NCI-H187 treated with DMSO at 0.1 percent for 48 hours (cell line): ENCODE measurements at places on chromosomes 7 and 10.

GRCh38 chr10:97400665-97401454 lies at the start of gene RRP12:
Gene RRP12, minus strand, starts transcription at chr10:97401340. Its CDS starts 109 bp downstream, at chr10:97401231.
- DNase-seq: peak; percentile 78

- DNase-seq: no peak
These were observed 699 bp downstream of the CLIP2 start for GRCh38 chr7:74289659-74290552.

DNA sequence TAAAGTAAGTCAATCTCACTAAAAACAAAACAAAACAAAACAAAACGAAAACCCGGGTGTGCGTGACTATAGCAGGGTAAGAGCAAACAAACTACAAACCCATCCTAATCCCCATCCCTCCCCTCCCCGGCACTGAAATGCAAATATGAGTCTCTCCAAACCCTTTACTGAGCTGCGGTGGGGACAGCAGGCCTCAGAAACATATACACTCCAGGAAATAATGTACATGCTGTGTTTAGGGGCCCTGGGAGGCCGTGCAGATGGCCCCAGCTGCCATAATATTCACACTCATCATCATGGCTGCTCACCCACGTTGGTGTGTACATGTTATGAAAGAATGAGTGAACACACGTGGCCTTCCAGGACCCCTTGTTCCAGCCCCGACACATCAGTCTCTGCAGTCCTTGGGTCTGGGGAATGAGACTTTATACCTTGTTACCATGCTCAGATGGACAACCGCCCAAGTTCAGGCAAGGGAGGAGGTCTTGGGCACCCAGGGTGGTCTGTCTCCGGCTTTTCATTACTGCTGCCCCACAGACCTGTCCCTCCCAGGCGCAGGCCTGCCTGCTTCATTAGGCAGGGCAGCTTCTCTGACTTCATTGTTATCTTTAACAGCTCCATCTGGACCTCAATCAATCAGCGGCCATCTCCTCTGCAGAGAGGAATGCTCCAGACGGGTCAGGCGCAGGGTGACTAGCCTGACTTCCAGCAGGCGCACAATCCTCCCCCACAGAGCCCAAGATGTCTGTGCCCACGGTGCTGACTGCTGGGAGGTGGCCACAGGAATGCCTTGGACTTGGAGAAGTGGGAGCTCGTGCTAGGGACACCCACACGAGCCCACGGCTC lies 20.6 kb downstream of the HSPA12A start:
- DNase-seq: no peak

GRCh38 chr10:67837541-67838314 lies at the start of gene DNAJC12:
Gene DNAJC12, minus strand, starts transcription at chr10:67838188. Its CDS starts 177 bp downstream, at chr10:67838011.
- DNase-seq: peak; percentile 8

GRCh38 chr10:100985336-100985735 lies 2.0 kb downstream of the MRPL43 start:
- DNase-seq: no peak

DNA sequence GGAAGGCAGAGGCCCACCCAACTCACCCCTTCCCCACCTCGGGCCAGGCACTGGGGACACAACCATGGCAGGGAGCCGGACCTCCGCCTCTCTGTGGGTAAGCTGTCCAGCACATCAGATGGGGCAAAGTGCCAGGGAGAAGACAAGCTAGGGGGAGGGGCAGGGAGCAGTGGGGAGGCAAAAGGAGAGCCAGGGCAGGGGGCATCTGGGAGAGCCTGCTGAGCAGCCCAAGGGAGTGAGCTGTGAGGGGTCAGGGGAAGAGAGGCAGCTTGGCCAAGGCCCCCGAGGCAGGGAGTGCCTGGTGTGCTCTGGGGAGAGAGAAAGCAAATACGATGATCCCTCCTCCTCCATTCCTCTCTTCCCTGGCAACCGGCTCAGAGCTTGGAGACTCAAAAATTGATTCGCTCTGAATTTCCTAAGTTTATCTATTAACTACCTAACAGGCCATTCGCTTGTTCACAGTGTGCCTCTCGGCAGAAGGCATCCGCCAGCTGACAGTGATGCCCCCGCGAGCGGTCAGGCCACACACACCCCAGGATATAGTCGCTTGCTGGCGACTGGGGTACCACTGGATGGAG lies 4.5 kb downstream of the CAMK2B start:
- no peak for DNase-seq

DNA sequence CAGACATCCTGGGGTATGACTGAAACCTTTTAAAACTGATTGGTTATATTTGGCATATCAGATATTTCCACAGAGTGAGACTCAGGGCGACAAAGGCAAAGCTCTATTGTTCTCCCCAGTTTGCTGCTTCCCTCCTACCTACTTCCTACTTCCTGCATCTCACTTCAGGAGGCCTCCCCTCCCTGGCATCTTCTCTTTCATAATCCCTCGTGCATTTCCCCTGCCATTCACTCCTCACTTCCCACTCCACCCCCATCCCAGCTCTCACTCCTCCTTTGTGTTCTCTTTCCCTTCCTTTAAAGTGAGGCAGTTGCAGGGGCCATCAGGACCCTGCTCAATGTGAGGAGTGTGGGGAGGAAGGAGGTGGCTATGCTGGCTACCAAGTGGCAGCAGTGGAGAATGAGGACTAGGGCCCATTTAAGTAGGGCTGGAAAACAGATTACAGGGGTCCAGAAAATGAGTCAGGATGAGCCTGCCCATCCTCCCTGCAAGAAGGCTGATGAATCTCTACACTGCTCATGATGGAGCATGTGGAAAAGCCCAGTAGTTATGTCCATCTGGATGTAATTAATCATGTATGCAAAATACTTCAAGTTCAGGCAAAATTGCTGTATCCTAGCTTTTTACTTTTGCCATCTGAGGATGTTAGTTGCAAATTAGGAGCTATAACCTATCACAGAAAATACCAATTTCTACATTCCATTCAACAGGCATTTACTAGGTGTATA lies 311.8 kb upstream of the IMMP2L start:
- no peak for DNase-seq

- no peak for DNase-seq
These were observed 89.2 kb downstream of the MICALL2 start for GRCh38 chr7:1369916-1370657.

DNA sequence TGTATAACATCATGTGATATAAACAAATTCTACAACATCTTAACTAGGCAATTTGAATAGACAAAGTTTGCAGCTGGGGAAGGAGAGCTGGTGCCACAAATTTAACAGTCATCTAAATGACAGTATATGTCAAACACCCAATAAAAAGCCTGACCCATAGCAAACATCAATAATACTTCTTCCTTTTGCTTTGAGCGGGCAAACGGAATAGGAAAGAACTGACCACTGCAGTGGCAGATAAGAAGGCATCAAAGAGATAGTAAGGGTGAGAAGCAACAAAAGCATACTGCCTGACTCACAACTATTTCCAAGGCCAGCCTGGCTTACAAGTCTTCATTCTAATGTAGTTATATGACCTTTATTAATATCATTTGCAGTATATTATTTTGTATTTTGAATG lies 99.9 kb downstream of the LRRN3 start:
- no peak for DNase-seq

- DNase-seq: no peak
These were observed 683.2 kb downstream of the LRMDA start for GRCh38 chr10:76114581-76115001.

- DNase-seq: no peak
These were observed 360.3 kb downstream of the WDR11 start for GRCh38 chr10:121211446-121211845.

- DNase-seq: no peak
These were observed 28.2 kb downstream of the STRIP2 start for GRCh38 chr7:129462420-129462819.

DNA sequence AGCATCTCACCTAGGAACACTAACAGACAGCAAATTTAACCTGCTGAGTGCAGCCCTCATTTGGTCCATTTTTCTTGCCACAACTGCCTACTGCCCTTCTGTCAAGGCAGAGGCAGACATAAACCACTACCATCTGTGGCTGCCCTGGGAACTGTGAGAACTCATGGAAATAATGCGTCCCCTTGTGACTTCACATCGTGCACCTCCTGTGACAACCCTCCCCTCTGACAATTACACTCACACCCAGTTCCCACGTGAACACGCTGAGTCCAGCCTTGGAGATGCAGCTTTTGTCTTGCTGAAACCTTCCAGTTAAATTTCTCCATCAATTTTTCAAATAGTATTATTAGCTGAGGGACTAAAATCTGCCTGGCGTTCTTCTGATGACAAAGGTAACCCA lies 193.1 kb upstream of the KLF14 start:
- DNase-seq: no peak

- DNase-seq: no peak
These were observed 66.6 kb downstream of the GPR37 start for GRCh38 chr7:124698964-124699363.

DNA sequence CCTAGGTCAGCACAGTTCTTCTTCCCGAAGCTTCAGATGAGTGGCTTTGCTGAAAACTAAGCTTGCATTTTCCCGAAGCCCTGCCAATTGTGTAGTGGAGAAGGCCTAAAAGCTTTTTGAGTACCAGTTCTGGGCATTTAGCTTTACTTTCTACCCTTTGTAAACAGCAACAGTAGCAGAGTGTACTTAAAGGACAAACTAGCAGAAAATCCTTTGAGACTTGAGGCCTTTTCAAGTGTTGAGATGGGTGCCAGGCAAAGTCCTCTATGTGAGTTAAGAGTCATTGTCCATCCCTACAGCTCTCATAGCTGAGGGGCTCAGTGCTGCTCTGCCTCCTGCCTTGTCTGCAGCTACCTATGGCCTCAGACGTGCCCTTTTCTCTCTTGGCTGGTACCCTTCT lies 368.2 kb downstream of the CCSER2 start:
- DNase-seq: peak; percentile 62

DNA sequence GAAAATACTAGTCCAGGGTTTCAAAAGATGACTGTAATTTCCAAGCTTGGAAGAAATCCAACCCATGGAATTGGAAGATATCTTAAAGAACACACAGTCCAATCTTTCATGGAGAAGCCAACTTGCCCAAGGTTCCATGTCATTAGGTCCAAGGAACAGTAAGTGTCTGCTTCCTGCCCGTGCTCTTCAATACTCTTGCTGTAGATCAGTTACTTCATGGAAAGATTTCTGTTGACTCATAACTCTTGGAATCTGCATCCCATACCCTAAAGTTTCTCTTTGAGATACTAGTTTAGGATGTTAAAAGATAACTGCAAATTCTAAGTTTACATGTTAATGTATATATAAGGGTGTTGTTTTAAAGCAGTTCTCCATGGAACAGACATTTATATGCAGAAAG lies 127.9 kb upstream of the SLC13A1 start:
- DNase-seq: no peak

- no peak for DNase-seq
These were observed 162.2 kb downstream of the PFKFB3 start for GRCh38 chr10:6364893-6365292.

DNA sequence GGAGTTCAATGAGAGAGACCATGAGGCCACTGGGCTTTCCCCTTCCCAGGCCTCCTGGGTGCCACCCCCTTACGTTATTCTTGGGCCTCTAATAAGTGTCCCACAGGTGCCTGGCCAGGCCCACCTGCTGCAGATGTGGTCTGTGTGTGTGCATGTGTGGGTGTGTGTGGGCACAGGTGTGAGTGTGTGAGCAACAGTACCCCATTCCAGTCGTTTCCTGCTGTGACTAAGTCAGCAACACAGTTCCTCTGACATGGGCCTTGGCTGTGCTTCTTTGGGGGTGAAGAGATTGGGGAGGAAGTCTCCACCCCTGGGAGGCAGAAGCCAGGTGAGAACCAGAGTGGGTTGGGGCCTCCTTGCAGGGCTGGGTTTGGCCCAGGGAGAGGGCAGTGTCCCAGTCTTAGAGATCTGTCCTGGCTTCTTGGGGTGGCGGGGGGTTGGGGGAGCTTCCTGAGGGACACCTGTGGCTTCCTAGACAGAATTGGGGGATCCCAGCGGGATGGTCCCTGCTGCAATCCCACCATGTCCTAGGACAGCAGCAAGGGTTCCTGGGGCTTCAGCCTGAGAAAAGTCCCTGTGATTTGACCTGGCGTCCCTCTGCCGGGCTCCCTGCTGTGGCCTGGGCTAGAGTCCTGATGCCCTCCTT lies 4.1 kb upstream of the PILRB start:
- no peak for DNase-seq

DNA sequence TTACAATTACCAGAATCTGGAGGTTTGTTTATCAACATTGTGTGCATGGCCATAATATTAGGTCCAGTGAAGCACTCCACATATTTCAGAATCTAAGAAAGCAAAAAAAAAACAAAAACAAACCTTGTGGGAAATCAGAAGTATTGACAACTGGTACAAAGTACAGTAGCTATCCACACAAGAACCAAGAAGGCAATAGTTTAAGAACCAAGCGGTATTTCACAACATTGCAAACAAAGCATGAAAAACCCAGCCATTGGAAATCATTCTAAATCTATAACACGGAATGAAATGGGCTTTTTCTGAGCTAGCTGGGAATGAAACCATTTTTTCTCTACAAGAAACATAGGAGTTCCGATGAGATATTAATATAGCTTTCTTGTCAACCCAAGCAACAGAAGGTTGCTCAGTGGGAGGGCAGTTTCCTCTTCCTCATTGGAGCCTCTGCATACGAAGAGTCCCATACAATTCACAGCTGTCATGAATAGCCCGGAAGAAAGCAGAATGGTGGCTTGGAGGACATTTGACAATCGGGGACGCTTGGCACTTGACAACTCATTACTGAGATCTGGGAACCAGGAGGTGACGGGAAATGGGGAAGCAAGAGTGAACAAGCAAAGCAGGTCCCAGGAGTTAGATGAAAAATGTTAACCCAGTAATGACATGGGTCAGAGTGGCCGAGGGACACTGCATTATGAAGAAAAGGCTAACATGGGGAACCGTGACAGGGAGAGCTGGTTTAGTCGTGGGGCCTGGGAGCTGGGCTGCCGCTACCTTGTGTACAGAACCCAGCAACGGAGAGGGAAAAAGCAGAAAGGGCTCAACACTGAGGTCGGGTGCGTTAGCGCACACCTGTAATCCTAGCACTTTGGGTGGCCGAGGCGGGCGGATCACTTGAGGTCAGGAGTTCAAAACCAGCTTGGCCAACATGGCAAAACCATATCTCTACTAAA lies 7.8 kb downstream of the PHYH start:
- no peak for DNase-seq

- DNase-seq: no peak
These were observed 58.9 kb downstream of the FRMPD2 start for GRCh38 chr10:48215486-48216203.

- no peak for DNase-seq
These were observed 33.8 kb downstream of the GNG11 start for GRCh38 chr7:93955304-93955703.

DNA sequence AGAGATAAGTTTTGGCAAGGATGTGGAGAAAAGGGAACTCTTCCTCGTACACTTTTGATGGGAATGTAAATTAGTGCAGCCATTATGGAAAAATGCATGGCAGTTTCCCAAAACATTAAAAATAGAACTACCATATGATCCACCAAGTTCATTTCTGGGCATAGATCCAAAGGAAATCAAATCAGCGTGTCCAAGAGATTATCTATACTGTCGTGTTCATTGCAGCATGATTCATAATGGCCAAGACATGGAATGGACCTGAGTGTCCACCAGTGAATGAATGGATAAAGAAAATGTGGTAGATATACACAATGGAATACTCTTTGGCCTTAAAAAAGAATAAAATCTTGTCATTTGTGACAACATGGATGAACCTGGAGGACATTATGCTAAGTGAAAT lies 70.3 kb upstream of the RSU1 start:
- no peak for DNase-seq

- DNase-seq: no peak
These were observed 185.4 kb downstream of the CYP26A1 start for GRCh38 chr10:93259126-93259525.

GRCh38 chr7:136687693-136688322 lies 180.6 kb upstream of the CHRM2 start:
- DNase-seq: no peak
